CD4-positive, alpha-beta T cell treated with Interleukin-12 subunit alpha and Interleukin-12 subunit beta, for 1 hour (primary cell): ENCODE measurements at places on chromosomes 7 and 10.
A peak's percentile ranks its signal among the peaks of the same experiment; 100 is the strongest.

DNA sequence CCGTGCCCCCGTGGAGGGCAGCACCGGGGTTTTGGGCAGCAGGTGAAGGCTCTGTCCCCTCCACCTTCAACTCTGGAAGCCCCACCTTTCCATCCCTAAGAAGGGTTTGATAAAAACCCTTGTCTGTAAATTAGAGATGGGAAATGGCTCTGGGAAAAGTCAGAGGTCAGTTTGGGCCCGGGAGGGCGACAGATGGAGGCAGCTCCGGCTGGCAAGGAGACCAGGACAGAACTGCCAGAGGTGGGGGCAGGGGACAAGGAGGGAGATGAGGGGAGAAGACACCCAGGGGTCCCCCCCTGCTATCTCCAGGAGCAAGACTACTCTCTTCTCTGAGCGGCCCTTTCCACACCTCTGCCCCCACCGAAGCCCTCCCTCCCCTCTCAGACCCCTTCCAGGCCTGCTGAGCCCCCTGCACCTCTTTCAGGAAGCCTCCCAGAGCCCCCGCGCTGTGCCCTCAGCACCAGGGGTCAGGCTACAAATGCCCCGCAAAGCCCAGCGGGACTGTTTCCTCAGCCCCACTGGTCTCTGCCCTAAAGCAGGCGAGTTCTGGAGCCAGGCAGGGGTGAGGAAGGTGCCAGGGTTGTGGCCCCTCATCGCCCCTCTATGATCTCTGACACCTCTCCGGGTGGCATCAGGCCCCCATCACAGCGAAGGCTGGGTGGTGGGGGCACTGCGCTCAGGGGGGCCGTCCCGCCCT is 980 bp upstream of the SH2B2 start:
- DNase-seq = no peak

DNA sequence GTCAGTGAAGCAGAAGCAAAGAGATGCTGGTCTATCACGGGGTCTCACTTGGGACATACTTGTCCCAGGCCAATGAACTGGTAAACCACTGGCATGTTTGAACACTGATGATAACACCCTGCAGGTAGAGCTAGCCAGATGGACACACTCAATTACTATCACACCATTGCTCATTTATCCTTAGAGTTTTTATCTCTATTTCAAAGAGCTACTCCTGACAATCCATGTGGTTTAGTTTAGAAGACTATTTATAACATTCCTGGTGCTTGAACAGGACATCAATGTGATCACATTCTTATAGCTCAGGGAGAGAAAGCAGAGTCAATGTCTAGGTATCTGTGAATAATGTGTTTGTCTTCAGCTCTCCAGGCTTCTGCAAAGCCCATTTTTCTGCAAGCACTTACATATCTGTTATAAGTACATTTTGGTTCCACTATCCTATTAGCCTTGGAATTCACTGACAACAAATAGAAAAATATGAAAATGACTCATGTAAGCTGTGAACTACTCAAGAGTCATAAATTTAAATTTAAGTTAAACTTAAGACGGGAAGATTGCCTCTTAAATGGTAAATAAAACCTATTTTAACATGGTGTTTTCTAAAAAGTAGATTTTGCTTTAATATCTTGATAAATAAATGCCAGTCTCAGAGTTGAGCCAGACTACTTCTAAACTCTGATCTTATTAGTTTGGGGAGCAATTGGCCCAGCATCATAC is 106.7 kb upstream of the MBL2 start:
- DNase-seq = no peak

DNA sequence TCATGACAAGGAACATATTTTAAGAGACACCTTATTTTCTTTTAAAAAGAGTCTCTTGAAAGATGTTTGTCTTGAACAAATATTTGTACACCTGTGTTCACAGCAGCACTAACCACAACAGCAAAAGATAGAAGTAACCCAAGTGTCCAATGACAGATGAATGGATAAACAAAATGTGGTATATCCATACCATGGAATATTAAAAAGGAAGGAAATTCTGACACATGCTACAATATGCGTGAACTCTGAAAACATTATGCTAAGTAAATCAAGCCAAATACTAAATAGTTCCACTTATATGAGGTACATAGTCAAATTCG is 17.8 kb downstream of the SGMS1 start:
- DNase-seq = no peak

- peak; percentile 61 for DNase-seq
Observed at GRCh38 chr10:119139464-119140067, 25.9 kb downstream of the SFXN4 start.

- no peak for DNase-seq
Observed at GRCh38 chr10:103921248-103921647, 3.3 kb upstream of the STN1 start.

DNA sequence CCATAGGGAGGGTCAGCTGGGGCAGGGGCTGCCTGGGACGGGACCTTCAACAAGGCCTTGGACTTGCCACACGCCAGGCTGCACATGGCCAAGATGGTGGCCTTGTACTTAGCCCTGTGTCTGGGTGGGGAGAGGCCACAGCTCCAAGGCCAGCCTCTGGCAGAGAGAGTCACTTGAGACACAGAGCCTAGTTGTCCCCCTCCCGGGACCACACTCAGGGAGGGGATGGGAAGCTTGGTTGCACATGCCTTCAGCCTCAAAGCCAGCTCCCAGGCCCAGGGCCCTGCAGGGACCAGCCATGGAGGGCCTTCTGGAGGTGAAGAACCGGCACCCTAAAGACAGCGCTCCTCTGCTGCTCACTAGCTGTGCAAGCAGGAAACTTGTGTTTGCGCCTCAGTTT is 16.7 kb downstream of the MMRN2 start:
- DNase-seq = no peak

DNA sequence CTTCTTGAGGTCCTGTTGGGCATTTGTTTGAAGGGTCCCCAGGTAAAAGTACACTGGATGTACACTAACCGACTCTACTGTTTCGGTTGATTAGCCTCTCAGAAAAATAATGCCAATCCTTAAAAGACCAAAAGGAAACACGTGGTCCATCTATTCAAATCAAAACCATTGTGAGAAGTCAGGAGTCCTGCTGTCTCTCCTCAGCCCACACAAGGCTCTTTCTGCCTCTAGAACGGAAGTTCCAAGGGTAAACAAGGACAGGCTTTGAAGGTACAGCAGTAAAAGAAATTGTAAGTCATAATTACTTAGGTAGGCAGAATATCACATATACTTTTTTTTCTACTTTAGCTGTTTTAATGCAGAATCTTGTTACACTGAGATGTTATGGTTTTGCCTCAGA is 71.7 kb upstream of the TPK1 start:
- no peak for DNase-seq

GRCh38 chr10:69179089-69179742 is 818 bp upstream of the SUPV3L1 start:
- no peak for DNase-seq

DNA sequence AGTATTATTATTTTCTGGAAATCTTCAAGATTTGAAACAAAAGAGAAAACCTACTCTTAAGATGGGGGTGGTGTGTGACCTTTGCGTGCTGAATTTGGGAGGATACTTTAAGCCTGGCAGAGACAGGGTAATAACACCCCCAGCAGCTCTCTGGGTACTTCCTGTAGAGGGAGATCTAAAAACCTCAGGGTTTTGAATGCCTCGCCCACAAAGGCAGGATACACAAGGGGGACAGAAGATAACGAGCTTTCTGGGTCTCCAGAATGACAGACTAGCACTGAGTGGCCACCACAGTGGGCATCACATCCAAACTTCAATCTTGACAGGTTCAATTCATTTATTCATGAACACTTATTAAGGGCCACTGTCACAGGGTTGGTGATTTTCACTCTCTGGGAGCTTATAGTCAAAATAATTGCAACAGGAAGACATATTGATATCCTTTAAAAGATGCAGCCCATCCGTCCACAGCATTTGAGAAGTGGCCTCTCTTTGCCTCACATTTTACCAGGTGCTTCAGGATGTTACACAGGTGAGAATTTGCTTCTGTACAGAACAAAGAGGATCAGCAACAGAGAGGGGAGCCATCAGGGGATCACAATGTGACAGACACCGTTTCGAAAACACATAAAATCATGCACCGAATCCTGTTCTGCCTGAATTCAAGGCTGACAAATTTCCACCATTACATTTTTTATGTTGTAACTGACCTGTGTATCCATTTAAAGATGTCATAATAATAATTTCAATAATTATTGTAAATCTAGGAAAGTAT is 14.3 kb downstream of the CPA1 start:
- DNase-seq = peak; percentile 34

DNA sequence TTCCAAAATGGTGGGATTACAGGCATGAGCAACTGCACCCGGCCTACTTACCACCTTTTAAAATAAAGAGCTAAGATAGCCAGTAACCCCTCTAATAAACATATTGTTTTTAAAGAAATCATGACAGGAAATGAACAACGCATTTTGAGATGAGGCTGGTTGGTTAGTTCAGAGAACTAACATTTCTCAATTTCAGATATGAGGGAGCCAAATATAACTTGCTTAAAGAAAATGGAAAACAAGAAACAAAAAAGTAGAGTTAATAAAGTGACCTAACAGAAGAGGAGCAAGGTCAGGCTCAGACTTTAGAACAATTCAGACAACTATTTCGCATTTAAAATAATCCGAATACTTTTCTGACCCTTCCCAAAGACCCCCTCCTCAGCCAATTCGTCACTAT is 254.9 kb upstream of the PHF14 start:
- DNase-seq = no peak

- DNase-seq = no peak
Observed at GRCh38 chr10:73858013-73858708, 16.2 kb downstream of the CAMK2G start.

- no peak for DNase-seq
Observed at GRCh38 chr7:97565665-97566064, 166.2 kb upstream of the TAC1 start.

- DNase-seq = no peak
Observed at GRCh38 chr10:124245806-124246440, 152.5 kb upstream of the CHST15 start.

- DNase-seq = no peak
Observed at GRCh38 chr7:137873524-137873923, 26.8 kb upstream of the DGKI start.

GRCh38 chr10:74862625-74863024 is 36.2 kb downstream of the KAT6B start:
- DNase-seq = no peak

DNA sequence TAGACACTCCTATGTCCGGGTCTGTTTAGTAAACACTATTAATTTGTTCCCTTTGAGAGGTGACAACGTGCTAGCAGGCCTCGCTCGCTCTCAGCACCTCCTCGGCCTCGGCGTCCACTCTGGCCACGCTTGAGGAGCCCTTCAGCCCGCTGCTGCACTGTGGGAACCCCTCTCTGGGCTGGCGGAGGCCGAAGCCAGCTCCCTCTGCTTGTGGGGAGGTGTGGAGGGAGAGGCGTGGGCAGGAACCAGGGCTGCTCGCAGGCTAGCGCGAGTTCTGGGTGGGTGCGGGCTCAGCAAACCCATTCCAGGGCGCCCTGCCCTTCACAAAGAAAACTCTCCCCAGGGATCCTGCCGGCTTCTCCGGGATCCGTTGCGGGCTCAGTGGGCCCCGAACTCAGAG is 144.4 kb upstream of the CDCA7L start:
- no peak for DNase-seq

- DNase-seq = no peak
Observed at GRCh38 chr10:116272440-116273283, at the start of gene GFRA1. TSS of gene GFRA1 (minus strand) at chr10:116273206. CDS start at chr10:116272029, 1,177 bp downstream.

DNA sequence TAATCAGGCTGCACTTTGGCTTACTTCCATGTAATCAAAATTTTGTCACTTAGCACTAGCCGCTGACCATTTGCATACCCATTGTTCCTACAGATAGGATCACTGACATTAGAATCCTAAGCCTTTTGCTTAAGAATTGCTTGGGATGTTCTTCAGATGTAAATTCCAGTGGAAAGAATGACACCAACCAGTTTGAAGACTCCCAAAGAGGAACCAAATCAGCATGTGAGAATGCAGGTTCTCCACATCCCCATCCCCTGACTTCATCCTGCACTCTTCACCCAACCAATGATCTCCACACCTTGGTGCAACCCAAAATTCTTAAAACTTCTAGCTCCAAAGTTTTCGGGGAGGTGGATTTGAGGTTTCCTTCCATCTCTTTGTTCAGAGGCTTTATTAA is 345.6 kb downstream of the GPAM start:
- DNase-seq = no peak

DNA sequence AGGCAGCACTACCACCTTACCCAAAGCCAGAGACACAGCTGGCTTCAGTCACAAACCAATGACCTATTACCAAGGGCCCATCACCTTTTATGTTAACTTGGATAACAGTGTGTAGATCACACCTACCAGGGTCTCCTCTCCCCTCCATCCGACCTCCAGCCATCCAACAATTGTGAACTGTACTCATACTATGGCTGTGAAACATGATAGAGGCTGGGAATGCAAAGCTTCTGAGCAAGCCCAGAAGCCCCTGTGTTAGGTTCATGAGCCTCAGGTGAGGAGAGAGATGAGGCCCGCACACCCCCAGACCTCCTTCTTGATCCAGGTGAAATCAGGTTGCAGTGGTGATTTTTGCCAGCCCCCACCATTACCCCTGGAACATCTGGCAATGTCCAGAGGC is 47.7 kb downstream of the PNLIPRP2 start:
- no peak for DNase-seq
